ENCODE measurements at places on chromosomes 6 and 20. TPM values are rescaled to one million over a fixed set of nuclear protein-coding genes. Genes with fewer than 3 reads are reported as not detected.

Gene PTK6
- 0.13 TPM for total RNA-seq

Gene RSPO3
- 17.2 TPM for total RNA-seq

Gene ECT2L
- 0.49 TPM for total RNA-seq

Gene TJAP1
- 36.9 TPM for total RNA-seq

GRCh38 chr6:130369831-130370230 is 4.0 kb downstream of the TMEM200A start:
- DNase-seq, result no peak

- no peak for DNase-seq
Measured at GRCh38 chr6:293193-294174, 1.2 kb downstream of the DUSP22 start.

DNA sequence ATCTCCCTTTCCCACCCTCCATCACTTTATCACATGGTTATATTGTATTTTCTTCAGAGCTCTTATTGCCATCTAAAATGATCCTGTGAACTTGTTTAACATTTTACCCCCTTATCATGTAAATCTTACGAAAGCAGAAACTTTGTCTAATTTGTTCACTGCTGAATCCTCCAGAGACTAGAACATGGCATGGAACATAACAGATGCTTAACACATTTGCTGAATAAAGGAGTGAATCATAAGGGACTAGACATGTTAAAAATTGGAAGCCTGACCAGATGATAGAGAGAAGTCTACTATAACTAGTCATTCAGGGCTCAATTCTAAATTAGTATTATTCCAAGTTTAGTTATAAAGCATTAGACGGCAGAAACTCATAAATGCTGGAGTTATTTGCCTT is 73.3 kb downstream of the MAN1A1 start:
- DNase-seq, result no peak

- DNase-seq, result no peak
Measured at GRCh38 chr20:54820392-54820791, 345.0 kb downstream of the DOK5 start.

DNA sequence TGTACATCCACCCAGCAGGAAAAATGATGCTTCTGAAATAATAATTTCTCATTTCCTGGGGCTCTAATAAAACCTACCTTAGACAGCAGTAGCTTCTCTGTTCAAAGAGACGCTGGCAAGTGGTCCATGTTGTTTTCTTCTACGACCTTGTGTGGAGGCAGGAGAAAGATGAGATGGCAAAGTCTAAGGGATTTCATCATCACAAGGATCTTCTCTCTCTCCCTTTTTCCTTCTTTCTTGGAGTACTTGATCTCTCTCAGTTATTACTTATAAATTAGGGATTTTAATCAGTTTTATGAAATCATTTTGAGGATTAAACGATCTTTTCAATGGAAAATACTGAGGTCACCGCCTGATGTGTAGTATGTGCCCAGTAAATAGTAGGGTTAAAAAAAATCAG is 147.5 kb downstream of the BMP7 start:
- no peak for DNase-seq

GRCh38 chr6:105107207-105107606 is 72.6 kb downstream of the POPDC3 start:
- DNase-seq, result no peak

GRCh38 chr6:4554645-4555044 is 221.6 kb upstream of the CDYL start:
- no peak for DNase-seq

GRCh38 chr20:611843-612185 is 1.7 kb upstream of the TCF15 start:
- DNase-seq, result no peak

DNA sequence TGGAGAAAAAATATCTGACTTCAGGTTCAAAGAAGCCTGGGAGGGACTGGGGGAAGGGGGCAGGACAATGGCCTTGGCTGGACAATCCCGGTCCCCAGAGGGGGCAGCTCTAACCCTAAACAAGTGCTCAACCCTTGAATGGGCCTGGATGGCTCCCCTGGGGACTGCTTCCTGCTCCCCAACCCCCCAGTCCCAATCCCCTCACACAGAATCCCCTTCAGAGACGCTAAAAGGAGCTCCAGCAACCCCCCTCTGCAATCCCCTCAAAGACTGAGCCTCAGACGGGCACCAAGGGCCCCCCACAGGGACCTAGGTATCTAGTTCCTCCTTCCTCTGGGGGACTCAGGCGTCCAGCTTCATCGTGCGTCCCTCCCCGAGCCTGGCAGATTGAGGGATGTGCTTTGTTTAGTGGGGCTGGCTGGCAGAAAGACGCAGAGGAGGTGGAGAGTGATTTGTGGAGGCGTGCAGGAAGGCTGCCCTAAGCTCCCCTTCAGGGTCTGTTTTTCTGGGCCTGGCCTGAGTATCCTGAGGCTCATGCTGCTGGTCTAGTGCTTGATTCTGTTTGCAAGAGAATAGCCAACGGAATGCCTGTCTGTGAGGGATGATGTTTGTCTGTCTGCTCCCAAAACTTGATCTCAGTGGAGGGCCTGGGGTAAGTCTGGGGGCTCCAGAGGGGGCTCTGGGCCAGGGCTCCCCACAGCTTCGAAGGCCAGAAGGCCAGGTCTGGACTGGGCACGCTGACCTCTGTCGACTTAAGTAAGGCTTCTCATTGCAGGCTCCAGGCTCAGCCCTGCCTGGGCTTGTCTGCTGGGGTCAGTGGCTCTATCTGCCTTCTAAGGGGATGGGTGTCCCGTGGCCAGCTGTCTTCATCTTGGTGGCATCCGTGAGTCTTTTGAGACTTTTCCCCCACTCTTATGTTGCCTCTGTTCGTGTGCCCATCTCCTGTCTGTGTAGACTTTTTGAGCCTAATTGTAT is 1.7 kb upstream of the POU5F1 start:
- DNase-seq, result no peak

GRCh38 chr20:50602432-50603088 is 88.8 kb downstream of the RIPOR3 start:
- DNase-seq, result no peak

DNA sequence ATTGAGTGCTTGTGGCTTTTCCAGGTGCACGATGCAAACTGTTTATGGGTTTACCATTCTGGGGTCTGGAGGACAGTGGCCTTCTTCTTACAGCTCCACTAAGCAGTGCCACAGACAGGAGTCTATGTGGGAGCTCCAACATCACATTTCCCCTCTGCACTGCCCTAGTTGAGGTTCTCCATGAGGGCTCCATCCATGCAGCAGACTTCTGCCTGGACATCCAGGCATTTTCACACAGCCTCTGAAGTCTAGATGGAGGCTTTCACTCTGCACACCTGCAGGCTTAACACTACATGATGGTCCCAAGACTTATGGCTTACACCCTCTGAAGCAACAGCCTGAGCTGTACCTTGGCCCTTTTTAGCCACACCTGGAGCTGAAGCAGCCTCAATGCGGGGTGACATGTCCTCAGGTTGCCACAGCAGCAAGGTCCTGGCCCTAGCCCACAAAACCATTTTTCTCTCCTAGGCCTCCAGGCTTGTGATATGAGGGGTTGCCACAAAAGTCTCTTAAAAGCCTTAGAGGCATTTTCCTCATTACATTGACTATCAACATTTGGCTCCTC is 552.2 kb downstream of the TFAP2A start:
- no peak for DNase-seq

DNA sequence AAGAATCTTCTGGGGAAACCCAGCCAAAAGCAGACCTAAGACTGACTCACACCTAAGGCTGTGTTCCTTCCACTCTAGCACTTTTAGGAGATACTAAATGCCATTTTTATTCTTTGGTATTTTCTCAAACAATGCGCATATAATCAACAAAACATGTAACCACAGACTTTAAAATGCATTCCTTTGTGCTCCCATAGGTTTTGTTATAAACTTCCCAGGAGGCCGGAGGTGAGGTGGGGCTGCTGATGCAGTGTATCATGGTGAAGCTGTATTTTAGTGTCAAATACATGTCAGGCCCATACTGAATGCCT is 155.2 kb downstream of the BTBD3 start:
- DNase-seq, result no peak

DNA sequence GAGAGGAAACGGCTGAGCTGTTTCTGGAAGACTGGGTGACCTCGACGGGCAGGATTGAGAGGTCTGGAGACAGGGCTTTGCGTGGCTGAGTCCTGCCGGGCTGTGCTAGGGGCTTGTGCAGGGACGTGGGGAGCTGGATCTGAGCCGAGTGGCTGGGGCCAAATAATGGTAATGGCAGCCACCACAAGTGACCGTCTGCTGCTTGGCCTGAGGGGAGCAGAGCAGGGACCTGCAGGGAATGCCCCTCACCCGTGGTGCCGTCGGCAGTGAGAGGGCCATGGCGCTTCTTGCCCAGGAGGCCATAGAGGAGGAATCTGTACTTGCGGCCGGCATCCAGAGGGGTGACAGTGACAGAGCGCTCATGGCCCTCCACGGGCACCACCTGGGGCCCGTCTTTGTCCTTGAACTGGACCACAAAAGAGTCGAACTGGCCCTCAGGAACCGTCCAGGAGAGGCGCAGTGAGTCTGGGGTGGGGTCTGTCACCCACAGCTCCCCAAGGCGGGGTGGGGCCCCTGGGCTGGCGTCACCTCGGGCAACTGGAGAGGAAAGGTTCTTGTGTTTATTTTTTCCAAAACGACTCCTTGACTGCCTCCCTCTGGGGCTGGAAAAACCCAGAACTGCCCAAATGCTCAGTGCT is 31.8 kb downstream of the CYP21A2 start:
- no peak for DNase-seq

GRCh38 chr20:9099372-9099771 is 30.5 kb downstream of the PLCB4 start:
- DNase-seq, result no peak

- no peak for DNase-seq
Measured at GRCh38 chr6:165732696-165733488, 69.9 kb upstream of the PDE10A start.

GRCh38 chr20:43761386-43762340 is 34.9 kb upstream of the GTSF1L start:
- DNase-seq, result no peak

- DNase-seq, result no peak
Measured at GRCh38 chr6:83258517-83258916, 65.4 kb downstream of the RWDD2A start.
